ENCODE measurements at places on chromosomes 11 and 22.
A peak's percentile ranks its signal among the peaks of the same experiment; 100 is the strongest.

DNA sequence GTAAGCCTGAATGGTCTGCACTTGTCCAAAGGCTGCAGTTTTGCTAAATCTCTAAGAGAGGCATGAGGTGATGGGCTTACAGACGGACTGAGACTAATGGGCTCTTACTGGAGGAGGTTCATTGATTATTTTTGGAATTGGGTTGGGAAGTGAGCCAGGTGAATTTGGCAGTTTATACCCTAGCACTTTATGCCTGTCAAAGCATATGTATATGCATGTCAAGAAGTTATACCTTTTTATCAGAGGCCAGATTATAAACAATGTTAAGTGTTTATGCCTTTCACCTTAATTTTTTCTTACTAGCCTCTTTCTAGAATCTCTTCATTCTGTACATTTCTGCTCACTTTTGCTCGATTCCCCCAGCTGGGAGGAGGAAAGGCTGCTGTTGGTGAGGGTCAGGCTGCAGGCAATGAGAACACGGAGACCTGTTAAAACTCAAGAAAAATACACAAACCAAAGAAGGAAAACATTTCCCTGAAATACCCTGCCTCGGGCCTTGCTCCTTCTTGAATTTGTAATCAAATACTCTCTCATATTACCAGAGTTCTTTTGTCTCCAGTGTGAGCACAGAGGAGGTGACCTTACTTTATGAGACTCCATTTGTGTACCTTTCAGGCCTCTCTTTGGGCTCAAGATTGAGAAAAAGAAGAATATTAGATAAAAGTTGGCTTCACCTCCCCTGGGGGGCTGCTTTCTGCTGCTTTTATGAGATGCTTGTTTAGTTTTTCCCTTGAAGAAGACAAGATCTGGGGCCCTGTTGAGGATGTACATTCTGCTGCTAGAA is 19.6 kb downstream of the NAT10 start:
- no peak for DNase-seq

DNA sequence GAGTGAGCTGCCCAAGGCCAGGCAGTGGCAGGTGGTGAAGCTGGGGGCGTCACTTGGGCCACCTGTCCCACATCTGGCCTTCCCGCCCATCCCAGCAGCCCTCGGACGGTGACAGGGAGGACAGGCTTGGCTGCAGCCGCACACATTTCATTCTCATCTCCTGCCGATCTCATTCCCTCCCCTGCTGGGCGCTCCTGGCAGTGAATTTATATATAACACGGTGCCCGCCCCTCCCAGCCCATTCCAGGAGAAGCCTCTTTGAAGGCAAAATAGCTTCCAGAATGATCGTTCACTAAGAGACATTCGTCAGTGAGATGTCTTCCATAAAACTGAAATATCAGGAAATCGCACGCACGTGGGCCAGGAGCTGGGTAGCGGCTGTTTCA is 861.3 kb downstream of the TBC1D22A start:
- no peak for DNase-seq

- no peak for DNase-seq
Measured at GRCh38 chr11:15038963-15039362, 34.4 kb upstream of the CALCB start.

GRCh38 chr11:28442131-28442530 is 333.9 kb downstream of the METTL15 start:
- no peak for DNase-seq

DNA sequence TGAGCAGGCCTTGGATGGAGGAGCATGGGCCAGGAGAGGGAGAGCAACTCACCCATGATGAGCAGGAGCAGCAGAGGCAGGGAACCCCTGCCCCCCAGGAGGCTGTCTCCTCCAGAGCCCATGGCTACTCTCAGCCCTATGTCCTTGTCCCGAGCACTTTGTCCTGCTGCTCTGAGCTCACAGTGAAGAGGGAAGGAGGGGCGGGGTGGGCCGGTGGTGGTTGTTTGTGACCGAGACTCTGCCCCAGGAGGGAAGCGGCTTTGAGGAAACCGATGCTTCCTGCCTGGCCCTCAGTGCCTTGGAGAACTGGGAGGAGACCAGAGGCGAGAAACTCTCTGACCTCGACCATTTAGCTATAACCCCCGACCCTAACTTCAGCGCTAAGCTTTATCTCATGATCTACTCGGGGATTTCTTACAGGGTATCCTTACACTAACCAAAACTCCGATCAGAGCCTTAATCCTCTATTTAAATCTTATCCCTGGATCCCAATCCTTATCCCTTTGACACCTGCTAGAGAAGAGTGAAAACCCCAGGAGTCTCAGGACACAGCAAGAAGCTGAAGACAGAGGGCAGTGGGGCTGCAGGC is at the start of gene ROBO4:
TSS of gene ROBO4 (minus strand) at position 192 of the 589 bp plus-strand sequence. CDS start at position 122, 70 bp downstream.
- DNase-seq, result no peak

GRCh38 chr22:47665151-47665550 is 902.7 kb downstream of the TBC1D22A start:
- DNase-seq, result no peak

GRCh38 chr11:23124996-23125395 is 264.7 kb upstream of the CCDC179 start:
- DNase-seq, result no peak

DNA sequence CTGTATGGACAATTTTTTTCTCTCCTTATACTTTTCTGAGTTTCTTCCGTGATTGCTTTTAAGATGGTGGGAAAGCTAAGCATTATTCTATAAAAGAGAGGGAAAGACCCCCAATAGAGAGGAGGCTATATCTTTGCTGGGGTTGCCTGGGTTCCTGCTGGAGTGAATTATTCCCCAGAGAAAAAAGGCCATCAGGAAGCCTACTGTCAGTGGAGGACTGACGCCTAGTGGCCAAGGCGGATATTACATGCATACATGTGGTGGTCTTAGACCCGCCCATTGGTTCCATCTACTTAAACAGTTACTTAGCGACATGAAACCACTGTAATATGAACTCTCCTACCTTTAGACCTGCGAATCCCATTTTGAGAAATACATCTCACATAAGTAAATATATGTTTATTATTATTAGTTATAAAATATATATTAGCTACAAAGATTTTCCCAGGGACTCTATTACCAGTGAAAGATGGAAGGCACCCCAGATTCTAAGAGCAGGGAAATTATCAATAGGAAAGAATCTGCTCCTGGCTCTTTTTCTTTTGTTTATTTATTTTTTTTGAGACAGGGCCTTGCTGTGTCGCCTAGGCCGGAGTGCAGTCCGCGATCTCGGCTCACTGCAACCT is 15.7 kb upstream of the PGA3 start:
- DNase-seq, result peak; percentile 82

- no peak for DNase-seq
Measured at GRCh38 chr11:120404495-120404894, 68.3 kb downstream of the ARHGEF12 start.

DNA sequence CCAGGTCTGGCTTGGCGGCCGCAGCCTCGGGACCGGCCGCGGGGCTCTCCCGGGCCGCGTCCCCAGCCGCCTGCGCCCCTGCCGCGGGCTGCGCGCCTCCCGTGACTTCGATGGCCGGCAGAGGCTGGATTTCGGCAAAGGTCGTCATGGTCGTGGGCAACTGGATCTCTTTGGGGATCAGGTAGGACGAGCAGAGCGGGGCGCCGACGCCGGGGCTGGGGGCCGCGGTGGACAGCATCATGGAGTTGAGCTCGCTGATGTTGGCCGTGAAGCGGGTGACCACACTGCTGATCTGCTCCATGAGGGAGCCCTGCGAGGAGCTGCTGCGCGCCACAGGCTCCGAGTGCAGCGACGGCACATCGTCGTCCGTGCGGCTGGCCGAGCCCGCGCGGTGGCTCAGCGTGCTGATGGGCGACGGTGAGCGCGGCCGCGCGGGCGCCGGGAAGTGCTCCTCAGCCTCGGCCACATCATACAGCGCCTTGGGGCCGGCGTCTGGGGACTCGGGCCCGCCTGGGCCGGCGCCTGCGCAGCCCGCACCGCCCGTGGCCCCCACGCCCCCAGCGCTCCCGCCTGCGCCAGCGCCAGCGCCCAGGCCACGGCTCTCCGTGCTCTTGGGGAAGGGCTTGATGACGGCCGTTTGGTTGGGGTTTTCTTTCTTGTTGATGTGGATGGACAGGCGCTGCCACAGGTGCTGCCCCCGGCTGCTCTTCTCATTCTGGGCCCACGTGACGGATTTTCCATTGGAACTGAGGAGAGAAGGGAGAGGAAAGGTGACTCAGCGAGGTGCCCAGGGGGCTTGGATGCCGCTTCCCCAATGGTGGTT is 171.4 kb upstream of the CTSC start:
- peak; percentile 24 for DNase-seq

- DNase-seq, result no peak
Measured at GRCh38 chr11:101456812-101457211, 127.0 kb downstream of the TRPC6 start.

DNA sequence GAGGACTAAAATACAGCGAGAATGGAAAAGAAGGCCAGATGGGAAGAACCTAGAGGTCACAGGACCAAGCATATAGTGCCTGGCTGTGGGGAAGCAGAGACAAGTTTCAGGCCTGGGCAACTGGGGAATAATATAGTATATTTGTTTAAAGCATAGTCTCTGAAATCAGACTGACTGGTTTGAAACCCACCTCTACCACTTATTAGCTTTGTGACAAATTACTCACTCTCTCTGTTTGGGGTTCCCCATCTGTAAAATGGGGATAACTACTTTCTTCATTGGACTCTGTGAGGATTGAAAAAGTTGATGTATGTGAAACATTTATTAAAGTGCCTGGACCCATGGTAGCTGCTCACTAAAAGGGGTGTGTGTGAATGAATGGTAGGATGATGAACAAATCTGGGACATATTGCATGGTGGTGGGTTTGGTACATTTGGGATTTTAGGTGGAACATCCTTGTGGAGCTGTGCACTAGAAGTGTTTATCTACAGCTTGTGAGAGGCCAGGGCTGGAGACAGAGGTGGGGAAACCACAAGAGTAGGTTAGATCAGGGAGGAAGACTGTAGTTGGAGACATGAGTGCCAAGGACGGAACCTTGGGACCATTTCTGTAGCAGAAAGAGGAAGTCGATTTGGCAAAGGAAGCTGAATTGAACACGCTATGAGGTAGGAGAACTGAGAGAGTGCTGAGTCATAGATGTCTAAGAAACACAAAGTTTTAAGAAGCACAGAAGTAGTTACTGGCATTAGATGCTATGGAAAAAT is 52.6 kb downstream of the SWAP70 start:
- peak; percentile 33 for DNase-seq

DNA sequence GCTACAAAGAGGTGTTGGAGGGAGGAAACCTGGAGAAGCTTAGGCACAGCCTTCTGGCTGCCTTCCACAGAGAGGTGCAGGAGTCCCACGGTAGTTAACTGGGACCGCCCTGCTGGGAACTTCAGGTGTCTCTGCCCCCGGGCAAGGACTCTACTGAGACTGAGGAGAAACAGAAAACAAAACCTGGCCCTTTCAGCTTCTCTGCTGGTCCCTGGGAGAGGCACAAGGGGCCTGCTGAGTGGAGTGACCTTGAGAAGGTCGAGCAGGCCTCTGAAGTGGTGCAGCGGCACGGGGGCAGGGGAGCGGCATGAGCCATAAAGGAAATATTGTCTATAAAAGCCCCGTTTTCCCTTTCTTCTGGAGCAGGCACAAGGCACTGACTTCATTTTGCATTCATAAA is 38.9 kb downstream of the NTM start:
- DNase-seq, result no peak

DNA sequence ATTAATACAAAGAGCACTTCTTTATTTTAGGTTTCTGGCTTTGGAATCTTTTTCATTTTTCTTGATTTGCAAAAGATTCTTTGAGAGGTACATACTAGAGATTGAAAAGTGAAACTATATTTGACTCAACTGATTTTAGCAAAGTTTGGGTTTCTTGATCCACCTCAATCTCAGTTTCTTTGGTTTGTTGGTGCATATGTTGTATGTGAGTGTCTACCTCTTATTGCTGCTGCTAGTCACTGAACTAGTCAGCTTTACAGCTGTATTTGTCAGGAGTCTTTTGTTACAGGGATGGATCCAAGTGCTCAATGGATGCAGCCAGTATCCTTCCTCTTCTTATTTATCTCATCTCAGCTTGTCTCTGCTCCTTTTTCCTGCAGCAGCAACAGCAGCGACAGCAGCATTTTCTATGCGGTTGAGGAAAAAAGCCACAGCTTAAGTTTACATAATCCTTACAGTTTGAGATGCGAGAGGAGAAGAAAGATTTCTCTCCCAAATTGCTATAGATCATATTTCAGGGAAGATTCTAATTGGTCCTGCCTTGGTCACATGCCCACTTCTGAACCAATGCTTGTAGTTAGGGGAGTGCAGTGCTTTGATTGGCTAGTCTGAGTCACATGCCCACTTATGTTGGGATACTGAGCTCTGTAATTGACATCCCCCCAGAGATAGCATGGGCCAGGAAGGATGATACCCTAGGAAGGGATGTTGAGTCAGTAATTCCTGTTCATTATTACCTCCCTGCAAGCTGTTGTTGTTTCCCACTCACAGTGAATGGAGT is 10.0 kb upstream of the ZNRF3 start:
- DNase-seq, result no peak
